GM18507 (cell line): ENCODE measurements at places on chromosomes 3 and 15.
A peak's percentile ranks its signal among the peaks of the same experiment; 100 is the strongest.

DNA sequence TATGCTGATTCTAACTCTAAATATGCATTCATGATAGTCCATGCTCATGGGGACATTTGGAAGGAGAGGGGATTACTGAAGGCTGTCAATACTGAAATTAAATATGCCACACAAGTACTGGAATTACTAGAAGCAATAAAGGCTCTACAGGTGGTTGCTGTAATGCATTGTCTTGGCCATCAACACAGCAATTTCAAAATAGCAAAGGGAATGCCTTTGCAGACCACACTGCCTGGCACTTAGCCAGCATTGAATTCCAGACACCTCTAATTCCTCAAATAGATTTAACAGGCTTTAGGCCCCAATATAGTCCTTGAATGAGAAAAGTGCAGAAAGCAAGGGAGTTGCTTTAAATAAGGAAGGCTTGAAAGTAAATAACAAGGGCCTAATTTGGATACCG lies 115.8 kb upstream of the PLCL2 start:
- no peak for DNase-seq

DNA sequence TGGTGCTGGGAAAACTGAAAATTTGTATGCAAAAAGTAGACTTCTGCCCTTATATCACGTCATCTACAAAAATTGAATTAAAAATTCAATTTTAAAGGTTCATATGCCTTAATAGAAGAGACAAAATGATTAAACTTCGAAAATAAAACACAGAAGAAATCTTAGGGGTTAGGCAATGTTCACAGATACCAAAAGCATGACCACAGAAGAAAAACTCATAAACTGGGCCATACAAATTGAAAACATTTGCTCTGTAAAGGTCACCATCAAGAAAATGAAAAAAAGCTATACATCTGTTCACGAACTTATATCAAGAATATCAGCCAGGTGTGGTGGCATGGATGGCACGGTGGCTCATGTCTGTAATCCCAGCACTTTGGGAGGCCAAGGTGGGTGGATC lies 245.1 kb downstream of the PCCB start:
- DNase-seq, result no peak

- DNase-seq, result no peak
Observed at GRCh38 chr3:149080699-149081091, 5.6 kb downstream of the HLTF start.

- no peak for DNase-seq
Observed at GRCh38 chr3:114496466-114496865, 202.6 kb downstream of the TIGIT start.

GRCh38 chr3:16501376-16501775 lies 12.1 kb downstream of the RFTN1 start:
- DNase-seq, result no peak

DNA sequence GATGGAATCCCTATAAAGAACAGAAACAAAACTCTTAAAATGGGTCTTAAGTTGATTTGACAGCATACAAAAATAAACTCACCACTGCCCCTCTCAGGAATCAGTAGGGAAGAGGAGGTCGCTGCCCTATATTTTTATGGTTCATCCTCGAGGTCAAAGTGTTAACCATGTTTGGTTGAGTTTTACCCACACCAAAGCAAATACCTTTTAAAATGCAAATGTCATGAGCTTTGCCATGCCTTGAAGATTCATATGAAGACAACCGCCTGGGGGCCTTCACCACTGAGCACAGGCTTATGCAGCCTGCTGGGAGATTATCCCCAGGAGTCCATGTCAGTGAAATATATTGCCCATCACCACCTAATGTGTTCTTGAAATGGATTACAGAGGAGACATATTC lies 66.1 kb downstream of the GLB1 start:
- DNase-seq, result no peak

DNA sequence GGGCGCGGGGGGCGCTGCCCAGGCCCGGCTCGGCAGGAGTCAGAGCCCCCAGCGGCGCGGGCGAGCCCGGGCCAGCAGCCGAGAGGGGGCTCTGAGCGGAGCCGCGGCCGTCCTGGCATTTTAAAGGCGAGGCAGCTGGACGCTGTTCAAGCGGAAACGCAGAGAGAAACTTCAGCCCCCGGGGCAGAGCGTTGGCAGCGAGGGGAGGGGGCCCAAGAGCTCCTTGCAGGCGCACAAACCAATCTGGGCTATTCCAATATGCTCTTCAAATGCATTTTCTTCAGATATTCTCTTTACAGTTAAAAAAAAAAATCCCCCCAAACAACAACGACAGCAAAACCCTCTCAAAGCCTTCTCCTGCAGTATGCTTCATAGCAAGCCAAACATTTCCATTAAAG lies at the start of gene CTXND1:
TSS of gene CTXND1 (minus strand) at position 93 of the 398 bp plus-strand sequence. CDS start 50,264 bp downstream, outside the sequence.
- no peak for DNase-seq

- no peak for DNase-seq
Observed at GRCh38 chr3:192957441-192958021, 39.9 kb upstream of the MB21D2 start.

- no peak for DNase-seq
Observed at GRCh38 chr3:151538456-151539393, 77.9 kb upstream of the IGSF10 start.

DNA sequence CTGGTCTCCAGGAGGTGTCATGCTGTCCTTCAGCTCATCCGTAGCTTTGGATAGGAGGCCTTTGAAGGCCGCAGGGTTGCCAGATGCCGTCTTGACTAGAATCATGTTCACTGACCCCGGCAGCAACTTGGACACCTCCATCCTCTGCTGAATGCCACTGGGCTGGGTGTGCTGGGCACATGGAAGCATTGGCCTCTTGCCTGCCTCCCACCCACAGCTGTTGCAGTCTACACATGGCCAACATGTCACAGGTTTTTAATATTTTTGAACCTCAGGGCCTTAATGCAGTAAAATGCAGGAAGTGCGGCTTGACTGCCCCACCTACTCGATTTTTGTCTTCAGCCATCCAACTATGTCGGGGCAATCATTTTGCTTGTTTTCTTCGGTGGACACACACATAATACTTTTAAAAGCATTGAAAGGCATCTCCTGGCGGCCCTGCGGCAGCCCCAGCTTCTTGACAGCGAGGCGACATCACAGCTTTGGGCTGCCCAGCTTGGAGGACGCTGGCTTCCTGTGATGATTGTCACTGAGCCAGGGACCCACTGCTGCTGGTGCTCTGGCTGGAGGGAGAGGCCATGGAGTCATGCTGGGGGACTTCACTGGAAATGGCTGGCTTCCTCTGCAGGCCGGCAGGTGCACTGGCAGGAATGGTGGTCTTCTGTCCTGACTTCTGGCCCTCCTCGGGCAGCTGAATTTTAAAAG lies 31.6 kb upstream of the ACAD9 start:
- DNase-seq, result no peak

DNA sequence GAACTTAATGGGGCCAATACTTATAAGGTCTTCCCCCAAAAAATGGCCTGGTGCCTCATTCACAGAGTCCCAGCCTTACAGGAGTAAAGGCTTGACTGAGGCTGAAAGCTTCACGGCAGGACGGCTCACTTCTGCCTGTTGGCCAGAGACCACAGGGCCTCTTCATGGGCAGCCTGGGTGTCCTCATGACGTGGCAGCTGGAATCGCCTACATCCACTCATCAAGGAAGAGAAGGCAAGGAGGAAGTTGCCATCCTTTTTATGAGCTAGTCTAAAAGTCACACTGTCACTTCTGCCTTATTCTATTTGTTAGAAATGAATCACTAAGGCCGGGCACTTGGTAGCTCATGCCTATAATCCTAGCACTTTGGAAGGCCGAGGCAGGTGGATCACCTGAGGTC lies 89.3 kb upstream of the DGKG start:
- DNase-seq, result no peak

- DNase-seq, result no peak
Observed at GRCh38 chr3:179961071-179961702, 75.5 kb downstream of the PEX5L start.

- no peak for DNase-seq
Observed at GRCh38 chr15:91472316-91472756, 372.3 kb downstream of the SV2B start.

GRCh38 chr15:23773093-23773492 lies 86.0 kb upstream of the NDN start:
- no peak for DNase-seq

GRCh38 chr3:191339316-191339917 lies 9.1 kb upstream of the UTS2B start:
- DNase-seq, result no peak

DNA sequence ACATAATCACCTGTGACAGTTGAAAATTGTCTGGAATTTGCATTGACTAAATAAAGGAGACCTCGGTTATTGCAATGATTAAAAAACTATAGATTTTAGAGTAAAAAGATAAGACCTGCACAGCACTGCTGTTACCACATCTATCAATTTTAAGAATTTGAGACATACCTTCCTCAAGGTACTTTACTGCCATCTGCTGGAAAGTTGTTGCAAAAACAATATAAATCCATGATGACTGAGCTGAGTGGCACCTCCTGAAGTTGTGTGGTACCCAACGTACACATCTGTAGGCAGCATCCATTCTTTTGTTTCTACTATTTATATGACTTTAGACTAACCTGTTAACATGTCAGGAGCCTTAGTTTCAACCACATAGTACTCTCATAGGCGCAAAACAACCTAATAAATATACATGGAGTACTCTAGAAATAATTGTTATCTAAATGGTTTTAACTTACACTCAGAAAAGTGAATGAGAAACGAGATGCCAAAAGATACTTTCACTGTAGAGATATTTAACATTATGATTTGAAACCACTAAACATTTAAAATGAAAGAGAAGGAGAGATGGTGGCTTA lies 106.7 kb downstream of the GHSR start:
- no peak for DNase-seq

GRCh38 chr15:51688863-51689262 lies 7.6 kb downstream of the SCG3 start:
- DNase-seq, result no peak

GRCh38 chr3:14177580-14178246 lies 688 bp downstream of the XPC start:
- no peak for DNase-seq

DNA sequence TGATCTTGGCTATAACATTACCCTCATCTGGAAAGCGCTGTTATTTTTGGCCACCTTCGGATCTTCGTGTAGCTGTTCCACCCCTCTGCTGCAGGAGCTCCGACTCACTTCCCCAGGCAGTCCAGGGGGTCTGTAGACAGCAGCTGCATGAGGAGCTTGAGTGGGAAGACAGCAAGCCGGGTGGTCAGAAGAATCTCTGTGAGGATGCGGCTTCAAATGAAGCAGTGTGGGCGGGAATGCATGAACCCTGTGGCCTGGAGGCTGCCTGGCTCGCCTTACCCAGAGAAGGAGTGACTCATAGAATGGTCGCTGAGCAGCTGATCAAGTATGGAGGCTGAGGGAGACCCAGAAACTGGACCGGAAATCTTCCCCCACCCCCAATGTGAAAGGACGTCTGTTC lies 45.2 kb upstream of the NR2F2 start:
- no peak for DNase-seq

DNA sequence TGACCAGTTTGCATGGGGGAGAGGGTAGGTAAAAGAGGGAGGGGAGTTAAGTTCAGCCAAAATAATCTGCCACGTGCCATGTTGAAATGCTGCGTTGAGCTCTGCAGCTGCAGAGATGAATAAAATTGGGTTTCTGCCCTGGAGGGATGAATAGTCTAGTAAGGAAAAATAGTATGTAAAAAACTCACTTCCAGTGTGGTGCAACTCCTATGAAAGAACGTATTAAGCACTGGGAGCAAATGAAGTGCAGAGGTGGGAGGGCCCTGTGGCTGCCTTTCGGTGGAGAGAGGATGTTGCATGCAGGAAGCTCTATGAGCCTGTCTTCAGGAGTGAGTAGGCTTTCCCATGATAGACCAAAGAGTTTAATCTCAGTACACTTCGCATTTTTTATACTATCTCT lies 8.6 kb downstream of the CEP63 start:
- no peak for DNase-seq

GRCh38 chr15:75640483-75641178 lies 607 bp upstream of the IMP3 start:
- peak; percentile 28 for DNase-seq

GRCh38 chr3:38549082-38549481 lies 52.9 kb downstream of the EXOG start:
- no peak for DNase-seq

DNA sequence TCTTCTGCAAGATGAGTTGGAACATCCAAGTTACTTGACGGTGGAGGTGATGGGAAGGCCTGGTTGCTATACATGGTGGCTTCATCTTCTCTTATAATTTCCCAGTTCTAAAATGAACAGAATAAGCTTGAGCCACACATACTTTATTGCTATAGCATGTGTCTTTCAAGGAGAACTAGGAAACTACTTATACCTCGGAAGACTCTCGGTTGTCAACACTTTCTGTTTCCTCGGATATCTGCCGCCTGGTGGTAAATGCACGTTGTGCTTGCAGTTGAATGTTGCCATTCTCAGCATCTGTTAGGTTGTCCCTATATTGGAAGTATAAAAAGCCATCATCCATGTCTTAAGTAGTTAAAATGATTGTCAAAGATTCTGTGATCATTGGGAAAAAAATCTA lies 117.5 kb upstream of the PRTG start:
- DNase-seq, result no peak

GRCh38 chr3:103786296-103786695 lies 1351.5 kb downstream of the ZPLD1 start:
- DNase-seq, result no peak

GRCh38 chr3:12253516-12254343 lies 35.1 kb upstream of the PPARG start:
- DNase-seq, result no peak

DNA sequence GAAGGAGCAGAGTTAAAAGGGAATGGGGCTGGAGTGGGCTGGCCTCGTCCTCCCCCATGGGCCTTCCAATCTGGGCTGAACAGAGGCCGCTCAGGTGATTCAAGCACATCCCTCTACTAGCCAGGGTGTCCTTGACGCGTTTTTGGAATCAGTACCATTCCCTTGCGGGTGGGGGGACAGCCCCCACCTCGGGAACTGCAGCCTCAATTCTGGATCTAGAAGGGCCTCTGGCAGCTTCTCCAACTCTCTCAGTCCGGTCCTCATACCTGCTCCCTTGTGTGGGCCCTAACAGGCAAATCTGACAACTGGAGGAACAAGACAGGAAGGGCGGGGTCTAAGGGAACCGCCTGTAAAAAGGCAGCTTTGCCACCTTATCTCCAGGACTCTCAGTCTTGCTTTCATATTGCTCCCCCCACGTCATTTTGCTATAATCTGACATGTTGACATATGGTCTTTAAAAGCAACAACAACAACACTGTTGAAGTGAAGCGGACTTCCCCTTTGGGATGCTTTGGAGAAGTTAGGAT lies 802 bp upstream of the CHRNB4 start:
- DNase-seq, result no peak

DNA sequence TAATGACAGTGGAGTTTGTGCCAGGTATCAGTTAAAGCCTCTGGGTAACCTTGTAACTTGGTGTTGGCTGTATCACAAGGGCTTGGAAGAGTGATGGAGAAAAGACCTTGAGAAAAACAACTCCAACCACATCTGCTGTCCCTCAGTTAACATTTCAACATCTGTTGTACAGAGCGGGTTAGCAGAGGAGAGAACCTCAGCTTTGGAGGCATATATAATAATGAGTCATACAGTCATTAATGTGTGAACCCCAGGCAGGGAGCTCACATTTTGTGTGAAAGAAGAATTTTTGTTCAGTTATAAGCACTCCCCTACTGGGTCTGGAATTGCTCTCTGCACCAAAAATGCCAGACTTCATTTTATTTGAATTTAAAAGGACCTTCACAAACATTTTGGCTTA lies 439.5 kb downstream of the PDCD6IP start:
- no peak for DNase-seq
